AG20443 (cell line): ENCODE measurements at places on chromosomes 7 and 10.
A peak's percentile ranks its signal among the peaks of the same experiment; 100 is the strongest.

GRCh38 chr7:79420464-79420863 is 33.0 kb downstream of the MAGI2 start:
- DNase-seq: peak; percentile 63

GRCh38 chr10:78934532-78934898 is 134.3 kb upstream of the ZMIZ1 start:
- peak; percentile 56 for DNase-seq

DNA sequence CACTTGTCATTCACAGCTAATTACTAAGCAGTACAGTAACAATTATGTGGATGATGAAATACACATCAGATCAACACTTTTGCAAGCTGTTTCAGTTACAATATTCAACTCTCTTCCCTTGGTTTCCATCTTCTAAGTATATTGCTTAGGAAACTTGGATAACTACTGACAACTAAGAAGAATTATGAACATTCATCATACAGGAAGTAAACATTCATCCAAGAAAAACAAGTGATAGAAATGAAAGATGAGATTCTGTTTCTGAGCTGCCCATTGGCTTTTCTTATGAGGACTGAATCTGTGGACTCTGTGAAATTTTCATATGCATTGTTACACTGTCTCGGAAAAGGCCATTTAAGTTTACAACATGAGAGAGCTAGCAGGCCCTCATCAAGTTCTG is 240.2 kb downstream of the PRKG1 start:
- no peak for DNase-seq

- DNase-seq: no peak
These were observed 57.1 kb downstream of the LRRTM3 start for GRCh38 chr10:66982792-66983474.

DNA sequence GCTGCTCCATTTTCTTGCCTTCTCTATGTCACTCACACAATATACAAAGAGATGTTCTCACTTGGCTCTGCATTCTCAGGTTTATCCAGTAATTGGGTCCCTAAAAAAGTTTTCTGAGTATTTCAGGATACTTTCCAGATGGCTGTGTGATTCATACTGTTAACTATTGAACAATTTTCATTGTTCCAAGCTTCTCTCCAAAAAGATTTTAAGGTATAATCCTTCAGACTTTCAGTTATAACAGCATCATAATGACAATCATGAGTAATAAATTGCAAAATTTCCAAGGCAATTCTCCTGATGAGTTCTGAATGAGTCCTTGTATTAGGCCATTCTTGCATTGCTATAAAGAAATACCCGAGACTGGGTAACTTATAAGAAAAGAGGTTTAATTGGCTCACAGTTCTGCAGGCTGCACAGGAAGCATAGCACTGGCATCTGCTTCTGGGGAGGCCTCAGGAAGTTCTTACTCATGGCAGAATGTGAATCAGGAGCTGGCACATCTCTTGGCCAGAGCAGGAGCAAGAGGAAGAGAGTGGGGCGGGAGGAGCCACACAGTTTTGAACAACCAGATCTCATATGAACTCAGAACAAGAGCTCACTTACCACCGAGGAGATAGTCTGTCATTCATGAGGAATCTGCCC is 148.1 kb downstream of the SLC16A9 start:
- DNase-seq: no peak

- no peak for DNase-seq
These were observed 44.3 kb upstream of the PPP1R17 start for GRCh38 chr7:31642681-31643115.

- DNase-seq: no peak
These were observed 202.3 kb downstream of the HERPUD2 start for GRCh38 chr7:35492451-35493175.

DNA sequence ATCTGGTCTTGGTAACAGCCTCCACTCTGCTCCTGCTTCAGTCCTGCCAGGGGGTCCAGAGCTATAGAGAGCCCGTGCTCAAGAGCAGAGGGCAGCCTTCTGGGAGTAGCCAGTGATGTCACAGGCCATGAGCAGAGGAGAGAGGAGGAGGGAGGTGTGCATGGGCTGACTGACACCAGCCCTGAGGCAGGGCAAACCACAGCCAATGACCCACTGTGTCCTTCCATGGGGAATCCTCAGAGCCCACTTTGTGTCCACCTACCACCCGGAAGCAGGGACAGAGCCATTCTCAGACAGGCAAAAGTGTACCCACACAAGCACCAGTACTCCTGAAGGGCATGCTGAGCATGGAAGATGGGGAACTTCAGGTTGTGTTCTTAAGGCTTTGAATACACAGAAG is at the start of gene PAX4:
Gene PAX4, minus strand, starts transcription at position 101 of the 400 bp plus-strand sequence. CDS start 2,214 bp downstream, outside the sequence.
- no peak for DNase-seq

DNA sequence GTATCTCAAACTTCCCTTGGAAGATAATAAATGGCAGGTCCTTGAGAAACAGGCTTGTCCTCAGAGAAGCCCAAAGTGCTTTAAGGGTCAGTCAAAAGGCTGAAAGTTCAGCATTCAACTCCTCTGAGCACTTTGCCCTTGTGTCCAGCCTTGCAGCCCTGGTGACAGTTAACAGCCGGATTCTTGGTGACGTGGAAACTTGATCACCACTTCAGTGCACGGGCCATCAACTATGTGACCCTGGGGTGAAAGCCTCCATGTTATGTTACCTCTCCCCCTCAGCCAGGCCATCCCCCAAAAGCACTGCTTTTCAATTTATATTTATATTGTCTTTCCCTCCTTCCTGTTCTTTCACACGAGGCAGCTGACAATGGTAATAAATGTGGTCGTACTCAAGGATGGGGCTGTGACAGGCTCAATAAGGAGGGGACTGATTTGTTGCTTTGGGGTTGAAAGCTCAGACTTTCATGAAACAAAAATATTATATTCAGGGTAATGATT is 164.0 kb upstream of the NRP1 start:
- no peak for DNase-seq

DNA sequence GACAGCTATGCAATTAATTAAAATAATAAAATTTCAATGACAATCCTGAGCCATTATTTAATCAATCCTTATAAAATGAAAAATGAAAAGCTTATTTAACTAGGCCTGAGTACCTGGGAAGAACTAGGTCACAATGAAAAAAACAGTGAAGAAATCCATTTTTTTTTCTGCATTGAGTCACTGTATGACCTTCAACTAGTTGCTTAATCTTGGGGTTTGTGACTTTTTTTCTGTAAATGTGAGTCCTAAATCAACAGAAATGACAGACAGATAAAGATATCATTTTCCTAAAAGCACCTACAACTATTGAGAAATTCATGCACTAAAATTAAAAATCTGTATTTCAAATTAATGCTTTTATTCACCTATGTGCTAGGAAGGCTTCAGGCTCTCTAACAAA is 96.8 kb downstream of the TMEM26 start:
- DNase-seq: no peak

DNA sequence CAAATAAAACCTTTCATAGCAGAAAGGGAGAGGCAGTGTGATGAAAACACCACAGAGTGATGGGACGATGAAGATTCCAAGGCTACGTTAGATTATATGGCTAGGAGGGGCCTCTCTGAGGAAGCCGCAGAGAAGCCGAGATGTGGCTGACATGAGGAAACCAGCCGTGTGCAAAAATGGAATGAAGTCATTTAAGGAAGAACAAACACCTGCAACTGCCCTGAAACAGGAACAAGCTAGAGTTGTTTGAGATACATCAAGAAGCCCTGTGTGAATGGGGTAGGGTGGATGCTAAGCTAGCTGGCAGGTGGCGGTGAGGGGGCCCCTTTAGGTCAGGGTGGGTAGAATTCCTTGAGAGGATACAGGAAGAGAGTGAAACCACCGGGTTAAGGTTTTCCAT is 129.5 kb downstream of the KLF6 start:
- DNase-seq: no peak

- no peak for DNase-seq
These were observed 46.8 kb downstream of the GNAI1 start for GRCh38 chr7:80181411-80181810.

DNA sequence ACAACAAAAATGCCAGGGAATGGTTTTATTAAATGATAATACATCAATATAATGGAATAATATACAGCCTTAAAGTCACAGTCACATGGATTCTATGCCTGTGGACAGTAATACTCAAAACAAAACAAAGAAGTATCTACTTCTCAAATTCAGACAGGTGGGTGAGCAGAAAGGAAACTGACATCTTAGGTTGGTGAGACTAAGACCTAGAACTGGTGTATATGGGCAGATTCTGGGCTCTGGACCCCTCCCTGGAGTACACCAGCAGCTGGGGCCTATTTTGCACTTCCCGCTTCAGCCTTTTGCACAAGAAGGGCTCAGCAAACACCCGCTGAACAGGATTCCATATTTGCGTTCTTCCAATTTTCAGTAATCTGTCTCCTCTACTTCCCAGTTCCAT is 5.4 kb upstream of the FIS1 start:
- no peak for DNase-seq

DNA sequence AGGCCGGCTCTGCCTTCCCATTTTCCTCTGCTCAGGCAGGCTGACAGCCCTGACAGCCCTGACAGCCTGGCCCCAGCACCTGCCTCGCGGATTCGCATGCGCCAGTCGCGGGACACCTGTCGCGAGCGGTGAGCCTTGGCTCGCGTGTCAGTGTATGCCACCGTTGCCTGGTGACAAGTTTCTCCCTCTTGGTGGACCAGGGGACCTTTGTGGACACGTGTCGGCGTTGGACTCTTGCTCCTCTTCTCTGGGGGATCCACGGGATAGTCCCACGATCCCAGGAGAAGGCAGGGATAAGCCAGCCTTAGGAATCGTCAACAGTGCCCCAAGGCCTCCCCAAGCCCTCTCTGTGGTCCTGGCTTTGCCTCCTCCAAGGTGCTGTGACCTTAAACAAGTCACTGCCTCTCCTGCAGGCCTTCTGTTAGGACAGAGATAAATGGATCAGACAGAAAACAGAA is 18.1 kb upstream of the ZNF273 start:
- no peak for DNase-seq

DNA sequence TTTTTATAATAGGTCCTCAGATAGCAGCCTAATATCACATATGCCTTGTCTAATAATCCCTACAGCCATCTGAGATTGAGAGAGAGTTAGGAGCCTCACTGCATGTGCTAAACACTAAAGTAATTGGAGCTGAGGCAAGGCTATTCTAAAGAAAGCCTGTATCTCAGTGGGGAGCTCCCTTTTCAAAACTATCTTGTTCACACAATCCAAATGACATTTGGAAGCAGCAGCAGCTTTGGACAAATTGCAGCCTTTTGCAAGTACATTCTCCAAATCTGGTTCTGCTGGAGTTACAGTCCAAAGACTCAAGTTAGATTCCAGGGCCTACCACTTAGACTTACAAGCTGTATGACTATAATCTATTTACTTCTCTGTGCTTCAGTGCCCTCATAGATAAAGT is 104.5 kb downstream of the MACC1 start:
- no peak for DNase-seq

- DNase-seq: peak; percentile 23
These were observed 4.9 kb downstream of the ZNF277 start for GRCh38 chr7:112211348-112211907.

- no peak for DNase-seq
These were observed 213.6 kb upstream of the FZD1 start for GRCh38 chr7:91050677-91051076.

GRCh38 chr7:46864716-46865115 is 717.2 kb downstream of the TNS3 start:
- DNase-seq: no peak

DNA sequence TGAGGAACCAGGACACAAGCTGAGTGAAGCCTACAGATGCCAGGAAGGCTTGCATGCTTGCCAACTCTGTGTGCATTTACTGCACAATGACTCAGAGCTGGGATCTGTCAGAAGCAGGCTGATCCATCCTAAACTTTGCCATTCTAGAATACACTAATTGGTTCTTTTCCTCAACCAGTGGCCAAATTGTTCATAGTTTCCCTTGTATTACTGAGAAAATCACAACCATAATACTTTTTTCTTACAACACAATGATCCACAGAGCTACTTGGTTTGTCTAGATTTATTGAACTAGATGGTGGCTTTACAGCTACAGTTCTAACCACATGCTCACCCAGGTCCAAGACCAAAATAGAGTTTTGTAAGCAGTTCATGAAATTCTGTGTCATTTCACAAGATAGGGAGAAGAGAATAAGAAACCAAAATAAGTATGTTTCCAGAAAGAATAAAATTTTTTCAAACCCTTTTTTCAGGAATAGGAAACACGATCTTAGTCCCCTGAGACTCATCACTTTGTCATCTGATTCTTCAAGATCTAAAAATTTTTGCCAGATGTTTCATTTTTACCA is 21.0 kb upstream of the LRRC17 start:
- DNase-seq: peak; percentile 79

- no peak for DNase-seq
These were observed 162.9 kb upstream of the AOAH start for GRCh38 chr7:36887233-36887632.

DNA sequence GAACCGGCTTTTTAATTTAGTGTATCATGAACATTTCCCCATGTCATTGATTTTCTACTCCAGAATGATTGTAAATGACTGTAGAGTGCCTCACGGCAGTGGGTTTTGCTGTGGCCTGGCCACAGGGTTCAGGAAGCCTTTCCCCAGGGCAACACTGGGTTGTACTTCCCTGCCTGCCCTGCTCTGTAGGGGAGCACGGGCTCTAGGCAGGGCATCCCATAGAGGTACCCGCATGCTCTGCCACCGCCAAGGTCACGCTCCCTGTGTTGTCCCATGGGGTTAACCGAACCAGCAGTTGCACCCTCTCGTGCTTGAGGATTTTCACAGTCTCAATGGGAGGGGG is 63.8 kb downstream of the BPGM start:
- DNase-seq: no peak

GRCh38 chr10:124238367-124238766 is 145.0 kb upstream of the CHST15 start:
- no peak for DNase-seq

DNA sequence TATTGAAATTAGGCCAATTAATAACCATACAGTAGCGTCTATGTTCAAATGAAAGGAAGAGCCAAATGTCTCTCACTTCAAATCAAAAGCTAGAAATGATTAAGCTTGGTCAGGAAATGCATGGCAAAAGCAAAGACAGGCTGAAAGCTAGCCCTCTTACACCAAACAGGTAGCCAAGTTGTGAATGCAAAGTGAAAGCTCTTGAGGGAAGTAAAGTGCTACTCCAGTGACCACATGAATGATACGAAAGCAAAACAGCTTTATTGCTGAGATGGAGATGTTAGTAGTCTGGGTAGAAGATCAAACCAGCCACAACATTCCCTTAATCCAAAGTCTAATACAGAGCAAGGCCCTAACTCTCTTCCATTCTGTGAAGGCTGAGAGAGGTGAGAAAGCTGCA is 123.8 kb downstream of the TEX36 start:
- no peak for DNase-seq

DNA sequence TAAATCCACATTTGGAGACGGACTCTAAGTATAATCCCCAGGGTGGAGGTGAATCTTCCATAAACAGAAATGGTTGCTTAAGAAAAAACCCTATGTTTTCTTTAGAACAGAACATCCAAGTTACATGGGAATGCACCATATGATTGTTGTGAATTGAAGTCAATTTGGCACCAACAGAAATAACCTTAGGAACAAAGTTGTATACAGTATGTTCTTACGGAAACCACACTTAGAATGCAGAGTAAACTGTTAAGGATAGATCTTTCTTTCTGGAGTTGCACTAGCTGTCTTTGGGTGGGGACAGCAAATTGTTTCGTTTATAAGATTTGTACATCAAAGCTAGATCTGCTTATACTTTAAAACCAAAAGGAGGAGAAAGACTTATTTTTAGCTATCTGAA is 316.4 kb downstream of the PTEN start:
- DNase-seq: no peak

GRCh38 chr10:7260412-7260900 is 150.4 kb downstream of the SFMBT2 start:
- peak; percentile 69 for DNase-seq
